ENCODE measurements at places on chromosomes 3 and 15.

GRCh38 chr3:160008961-160009360, 20.3 kb downstream of the IL12A start:
- no peak for DNase-seq

DNA sequence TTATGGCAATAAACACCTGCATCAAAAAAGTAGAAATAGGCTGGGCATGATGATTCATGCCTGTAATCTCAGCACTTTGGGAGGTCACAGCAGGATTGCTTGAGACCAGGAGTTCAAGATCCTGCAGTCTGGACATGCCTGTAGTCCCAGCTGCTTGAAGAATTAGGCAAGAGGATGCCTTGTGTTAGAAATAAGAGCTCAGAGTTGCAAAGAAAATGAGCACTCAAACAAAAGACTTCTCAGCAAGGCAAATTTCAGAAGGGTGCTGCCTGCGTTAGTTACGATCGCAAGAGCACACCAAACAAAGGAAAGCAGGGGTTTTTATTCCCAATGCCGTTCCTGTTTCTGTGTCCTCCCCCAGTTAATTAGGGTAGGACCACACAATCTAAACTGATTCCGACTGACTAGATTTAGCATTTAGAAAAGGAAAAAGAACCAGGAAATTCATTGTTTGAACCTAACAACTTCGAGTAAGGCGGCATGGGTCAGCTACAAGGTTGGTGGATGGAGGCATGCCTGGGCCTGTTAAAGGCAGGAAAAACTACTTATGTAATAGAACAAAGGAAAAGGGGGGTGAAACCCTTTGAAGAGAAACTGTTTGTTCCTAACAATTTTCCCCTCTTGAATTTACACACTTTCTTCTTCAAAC, 55.5 kb downstream of the DLG1 start:
- DNase-seq = no peak

GRCh38 chr15:64634027-64634426, 141.4 kb downstream of the RBPMS2 start:
- DNase-seq = peak; percentile 63

DNA sequence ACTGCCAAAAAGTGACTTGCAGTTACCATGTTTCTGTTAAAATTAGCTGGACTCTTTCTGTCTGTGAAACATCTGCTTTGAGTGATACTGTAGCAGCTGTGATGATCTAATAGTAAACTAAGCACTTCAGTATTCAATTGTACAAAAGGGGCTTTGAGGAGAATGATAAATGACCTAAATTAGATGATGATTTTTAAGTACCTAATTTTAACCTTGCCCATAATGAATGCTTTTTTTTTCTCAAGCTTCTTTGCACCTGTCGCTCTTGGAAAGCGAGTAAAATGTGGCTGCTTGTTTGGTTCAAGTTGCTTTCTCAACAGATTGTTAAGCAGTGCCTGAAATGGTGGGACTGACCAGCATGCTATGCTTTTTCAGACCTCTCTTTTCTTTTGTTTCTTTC, 752.3 kb downstream of the EPHA3 start:
- no peak for DNase-seq

DNA sequence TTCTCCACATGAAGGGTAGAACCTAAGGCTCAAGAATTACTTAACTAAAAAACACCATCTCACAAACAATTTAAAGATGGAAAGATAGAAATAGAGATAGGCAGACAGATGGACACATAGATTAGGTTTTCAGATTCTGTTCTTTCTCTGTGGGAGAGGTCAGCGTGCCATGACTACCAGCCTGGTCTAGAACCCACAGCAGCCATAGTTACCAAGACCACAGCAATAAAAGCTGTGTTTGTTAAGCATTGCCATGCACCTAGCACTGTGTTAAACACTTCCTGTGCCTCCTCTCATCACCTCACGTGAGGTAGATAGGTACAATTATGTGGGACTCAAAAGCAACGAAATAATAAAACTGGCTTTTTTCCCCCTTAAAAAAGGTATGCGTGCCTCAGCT, 83.1 kb upstream of the TSEN2 start:
- DNase-seq = no peak

DNA sequence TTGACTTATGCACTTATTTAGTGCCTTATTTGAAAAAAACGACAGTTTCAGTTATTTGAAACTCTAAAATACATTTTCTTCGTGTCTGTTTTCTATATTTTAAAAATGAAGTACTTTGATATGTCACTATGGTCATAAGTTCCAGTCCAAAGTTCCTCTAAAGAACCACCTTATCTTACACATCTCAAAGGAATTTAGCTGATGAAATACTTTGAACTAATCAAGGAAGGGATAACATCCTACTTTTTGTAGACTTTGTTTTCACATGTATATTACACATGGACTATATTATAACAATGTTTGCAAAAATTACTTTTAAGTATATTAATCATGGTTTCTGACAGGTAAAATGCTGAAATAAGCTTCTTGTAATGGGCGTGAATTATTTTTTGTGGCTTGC, 265.8 kb upstream of the ZNF717 start:
- no peak for DNase-seq

DNA sequence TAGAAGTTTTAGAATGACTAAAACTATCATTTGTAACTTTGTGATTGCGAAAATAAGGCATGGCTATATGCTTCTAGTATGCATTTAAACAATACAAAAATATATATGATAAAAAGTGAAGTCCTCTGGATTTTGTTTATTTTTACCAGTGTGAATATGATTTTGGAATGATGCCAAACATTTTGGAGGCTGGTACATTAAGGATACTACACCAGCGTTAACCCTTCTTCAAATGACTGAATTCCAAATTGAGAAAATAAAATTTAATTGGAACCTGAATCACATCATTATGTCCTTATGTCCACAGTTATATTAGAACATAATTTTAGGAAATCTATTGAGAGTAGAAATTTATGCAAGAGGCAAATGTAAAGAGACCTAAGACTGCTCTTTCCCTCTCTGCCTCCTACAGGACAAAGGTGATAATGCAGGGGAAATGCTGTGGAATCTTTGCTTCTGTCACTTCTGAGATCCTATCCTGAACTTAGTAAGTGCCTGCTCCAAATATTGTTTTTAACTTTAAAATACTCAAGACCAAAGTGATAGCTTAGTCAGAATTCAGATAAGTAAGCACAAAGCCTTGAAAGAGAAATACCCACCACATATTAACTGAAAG, 121.1 kb upstream of the NANOGP8 start:
- peak; percentile 14 for DNase-seq

GRCh38 chr3:184379358-184380184, at the start of gene CHRD:
Gene CHRD, plus strand, starts transcription at chr3:184380054. Its CDS starts 265 bp downstream, at chr3:184380319.
- DNase-seq = no peak

DNA sequence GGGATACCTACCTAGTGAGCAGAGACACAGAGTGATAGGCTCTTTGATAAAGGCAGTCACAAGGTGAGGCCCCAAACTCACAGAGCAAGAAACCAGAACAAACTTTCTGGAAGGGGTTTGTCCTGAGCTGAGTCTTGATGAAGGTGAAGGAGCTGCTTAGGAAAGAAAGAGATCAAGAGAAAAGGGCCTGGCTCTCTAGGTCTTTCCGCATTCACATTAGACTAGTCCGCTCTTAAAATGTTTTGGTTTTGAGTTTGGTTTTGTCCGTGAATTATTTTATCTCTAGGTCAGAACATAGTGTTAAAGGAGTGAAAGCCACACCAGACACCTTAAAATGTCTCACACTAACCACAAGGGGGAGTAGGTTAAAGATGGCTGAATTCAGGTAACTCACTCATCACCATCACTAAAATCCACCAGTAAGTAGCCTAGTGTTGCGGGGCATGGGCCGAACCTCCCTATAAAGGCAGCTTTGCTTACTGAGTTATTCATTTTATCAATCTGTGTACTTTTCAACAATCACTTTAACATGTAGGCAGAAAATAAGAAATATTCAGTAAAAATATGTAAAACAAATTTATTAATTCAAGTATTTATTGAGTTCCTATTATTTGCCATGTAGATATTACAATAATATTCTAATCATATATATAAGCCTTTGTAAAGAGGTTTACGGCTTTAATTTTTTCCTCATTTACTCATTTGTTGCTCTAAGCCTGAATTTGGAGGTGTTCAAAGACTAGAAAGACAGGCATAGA, 121.5 kb upstream of the TSC22D2 start:
- peak; percentile 36 for DNase-seq

GRCh38 chr15:92662762-92663161, 7.2 kb upstream of the FAM174B start:
- no peak for DNase-seq

GRCh38 chr3:52052831-52053306, 3.5 kb downstream of the DUSP7 start:
- DNase-seq = peak; percentile 48

DNA sequence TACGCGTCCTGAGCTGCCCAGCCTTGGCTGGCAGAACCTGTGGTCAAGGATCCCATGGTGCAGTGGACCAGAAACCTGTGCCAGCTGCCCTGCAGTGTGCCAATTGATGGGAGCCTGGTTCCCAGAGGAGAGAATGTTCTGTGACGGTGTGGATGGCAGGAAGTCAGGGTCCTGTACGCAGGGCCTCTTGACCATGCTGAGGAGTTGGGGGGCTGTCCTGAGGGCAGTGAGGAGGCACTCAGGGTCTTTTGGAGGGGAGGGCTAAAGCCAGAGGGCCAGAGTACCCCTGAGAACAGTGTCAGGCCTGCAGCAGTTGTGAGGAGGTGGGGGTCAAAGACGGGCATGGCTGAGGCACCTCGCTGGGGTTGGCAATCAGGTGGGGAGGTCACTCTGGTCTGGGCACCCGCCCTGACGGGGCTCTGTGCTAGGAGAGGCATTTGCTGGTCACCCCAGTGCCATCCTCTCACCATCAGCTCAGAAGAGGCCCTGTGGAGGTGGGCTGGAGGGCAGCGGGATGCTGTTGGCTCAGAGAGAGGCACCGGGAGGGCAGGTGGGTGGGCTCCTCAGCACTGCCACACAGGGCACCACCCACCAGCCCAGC, 61.0 kb downstream of the SCN5A start:
- DNase-seq = no peak

- no peak for DNase-seq
Observed at GRCh38 chr3:110938629-110939028, 133.0 kb upstream of the NECTIN3 start.

DNA sequence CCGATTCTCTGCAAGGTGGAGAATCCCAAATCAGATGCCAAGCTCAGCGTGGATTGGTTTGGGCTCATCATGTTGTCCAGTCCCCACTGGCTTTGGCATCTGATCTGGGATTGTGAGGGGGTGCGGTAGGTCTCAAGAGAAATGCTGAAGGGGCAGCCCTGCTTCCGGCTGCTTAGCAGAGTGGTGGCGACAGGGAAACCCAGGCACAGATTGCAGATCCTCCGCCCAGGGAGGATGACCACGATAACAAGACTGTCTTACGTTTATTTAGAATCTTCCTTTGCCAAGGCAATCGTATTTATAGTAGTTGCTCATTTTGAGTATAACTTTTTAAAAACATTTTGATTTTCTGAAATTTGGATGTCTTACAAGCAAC, 61.1 kb downstream of the SLC12A8 start:
- DNase-seq = no peak

GRCh38 chr3:149621218-149622005, 36.4 kb downstream of the WWTR1 start:
- no peak for DNase-seq

GRCh38 chr3:48372862-48373435, 930 bp downstream of the FBXW12 start:
- no peak for DNase-seq

DNA sequence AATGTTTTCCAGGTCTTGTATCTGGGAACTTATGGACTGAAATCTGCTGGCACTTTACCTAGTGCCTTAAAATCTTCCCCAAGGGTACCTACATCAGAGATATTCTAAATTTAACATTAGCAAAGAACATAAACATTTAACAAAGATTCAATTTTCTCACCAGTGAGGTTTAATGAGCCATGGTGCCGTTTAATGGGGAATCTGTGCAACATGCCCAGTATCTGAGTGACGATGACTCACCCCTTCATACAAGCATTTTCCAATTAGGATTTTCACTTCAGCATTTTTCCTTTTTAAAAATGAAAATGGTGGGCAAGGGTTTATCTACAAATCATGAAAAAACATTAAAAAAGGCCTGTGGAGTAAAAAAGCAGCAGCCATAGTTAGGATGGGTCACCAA, 189.4 kb downstream of the SLC9A9 start:
- DNase-seq = no peak

DNA sequence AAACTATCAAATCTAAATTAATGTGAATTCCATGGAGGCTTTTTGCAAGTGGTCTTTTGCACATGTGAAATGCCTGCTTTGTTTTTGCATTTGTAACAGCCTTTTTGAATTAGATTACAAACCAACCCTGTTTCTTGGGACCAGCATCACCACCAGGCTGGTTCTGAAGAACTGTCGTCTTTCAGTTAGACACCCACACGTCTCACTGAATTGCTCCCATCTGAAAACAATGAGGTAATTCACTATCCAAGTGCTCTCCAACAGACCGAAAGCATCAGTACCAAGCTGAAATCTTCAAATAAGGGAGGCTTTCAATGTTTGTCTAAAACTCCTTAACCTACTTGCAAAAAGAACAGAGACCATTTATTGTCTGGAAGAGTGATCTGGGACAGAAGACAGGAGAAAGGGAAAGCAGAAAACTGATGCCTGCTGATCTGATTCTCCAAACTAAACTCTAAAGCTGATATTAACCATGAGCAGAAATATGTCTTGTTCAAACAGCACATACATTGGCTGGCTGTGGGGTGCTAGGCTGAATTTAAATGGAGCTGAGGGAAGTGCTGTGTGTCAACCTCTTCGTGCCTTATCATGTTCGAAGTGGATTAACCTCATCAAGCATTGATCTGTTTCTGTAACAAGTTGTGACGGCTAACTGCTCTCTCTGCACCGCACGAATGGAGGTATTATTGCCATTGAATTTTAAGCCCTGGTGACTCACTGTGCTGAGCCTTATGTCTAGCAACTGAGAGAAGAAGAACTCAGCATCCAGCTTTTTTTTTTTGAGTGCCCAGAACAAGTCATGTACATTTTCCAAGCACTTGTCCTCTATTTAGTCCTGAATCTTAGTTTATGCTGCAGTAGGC, 213.7 kb upstream of the P2RY1 start:
- DNase-seq = no peak

Data from GM10248 (cell line).